GM13976 (cell line): ENCODE measurements at places on chromosomes 2 and 18.

- DNase-seq, result no peak
These were observed 119.9 kb upstream of the PIEZO2 start for GRCh38 chr18:11269257-11269656.

GRCh38 chr18:42533009-42533575 is 578.1 kb downstream of the PIK3C3 start:
- DNase-seq, result no peak

GRCh38 chr2:116088236-116088635 is 1645.8 kb downstream of the DPP10 start:
- no peak for DNase-seq

DNA sequence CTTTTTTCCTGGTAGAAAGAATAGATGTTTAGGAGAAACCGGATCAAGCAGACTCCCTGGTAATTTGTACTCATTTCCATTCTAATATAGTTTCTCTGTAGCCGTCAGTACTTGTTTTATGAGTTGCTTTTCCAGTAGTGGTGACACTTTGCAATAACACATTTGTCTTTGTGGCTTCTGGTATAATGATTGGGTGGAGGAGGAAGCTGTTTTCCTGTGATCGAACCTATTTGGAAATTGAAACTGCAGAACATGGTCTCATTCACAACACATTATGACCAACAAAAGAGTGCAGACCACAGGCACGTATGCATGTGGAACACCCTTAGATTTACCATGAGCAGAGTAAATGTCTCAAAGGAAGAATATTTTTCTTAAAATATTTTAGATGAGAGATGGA is 7.6 kb upstream of the SERPINB12 start:
- DNase-seq, result no peak

DNA sequence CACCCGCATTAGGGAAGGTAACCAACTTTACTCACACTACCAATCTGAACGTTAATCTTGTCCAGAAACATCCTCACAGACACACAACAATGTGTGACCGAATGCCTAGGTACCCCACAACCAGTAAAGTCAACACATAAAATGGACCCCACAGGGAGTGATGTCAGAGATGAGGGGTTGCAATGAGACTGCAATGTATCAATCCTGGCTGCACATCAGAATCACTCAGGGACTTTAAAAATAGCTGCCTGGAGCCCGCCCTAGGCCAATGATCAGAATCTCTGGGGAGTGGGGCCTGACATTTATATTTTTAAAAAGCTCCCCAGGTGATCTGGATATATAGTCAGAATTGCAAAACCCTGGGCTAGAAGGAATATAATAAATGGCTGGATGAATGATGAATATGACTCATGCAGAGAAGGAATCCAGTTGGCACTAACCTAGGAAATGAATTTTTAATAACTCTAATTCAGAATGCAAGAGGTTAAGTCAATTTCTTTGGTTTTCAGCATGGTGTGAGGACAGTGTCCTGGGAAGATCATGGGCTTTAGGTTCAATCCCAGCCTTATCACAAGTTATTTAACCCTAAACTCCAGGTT is 92.8 kb downstream of the COLEC12 start:
- DNase-seq, result no peak

- DNase-seq, result peak; percentile 81
These were observed 901 bp downstream of the ICA1L start for GRCh38 chr2:202870431-202871299.

GRCh38 chr2:36889795-36890194 is 76.5 kb downstream of the STRN start:
- no peak for DNase-seq

- no peak for DNase-seq
These were observed 44.0 kb downstream of the MYL12B start for GRCh38 chr18:3305933-3306332.

DNA sequence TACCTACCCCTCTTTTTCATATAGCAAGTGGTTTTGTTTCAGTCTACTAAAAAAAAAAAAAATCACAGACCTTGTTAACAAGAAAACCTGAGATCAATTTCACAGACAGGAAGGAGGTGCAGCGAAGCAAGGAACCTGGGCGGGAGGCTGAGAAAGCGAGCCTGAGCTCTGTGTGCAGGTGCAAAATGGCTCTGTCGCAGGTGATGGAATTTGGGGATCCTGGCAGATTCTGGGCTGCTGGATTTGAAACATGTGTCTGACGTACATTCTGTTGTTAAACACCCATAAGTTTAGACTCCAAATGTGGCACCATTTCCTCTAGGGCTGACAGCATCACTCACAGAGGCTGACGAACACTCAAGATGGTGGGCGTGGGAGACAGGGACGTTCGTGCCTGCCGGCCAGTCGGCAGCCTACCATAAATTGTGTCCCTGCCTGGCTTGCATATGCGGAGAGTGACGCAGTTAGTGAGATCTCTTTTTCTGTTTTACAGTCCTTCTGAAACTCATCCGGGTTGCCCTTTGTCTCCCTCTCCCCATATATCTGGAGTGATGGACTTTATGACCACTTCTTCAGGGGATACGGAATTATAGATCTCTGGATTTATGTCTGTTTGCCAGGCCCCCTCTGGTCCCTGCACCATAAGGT is 8.8 kb upstream of the DDX1 start:
- no peak for DNase-seq

DNA sequence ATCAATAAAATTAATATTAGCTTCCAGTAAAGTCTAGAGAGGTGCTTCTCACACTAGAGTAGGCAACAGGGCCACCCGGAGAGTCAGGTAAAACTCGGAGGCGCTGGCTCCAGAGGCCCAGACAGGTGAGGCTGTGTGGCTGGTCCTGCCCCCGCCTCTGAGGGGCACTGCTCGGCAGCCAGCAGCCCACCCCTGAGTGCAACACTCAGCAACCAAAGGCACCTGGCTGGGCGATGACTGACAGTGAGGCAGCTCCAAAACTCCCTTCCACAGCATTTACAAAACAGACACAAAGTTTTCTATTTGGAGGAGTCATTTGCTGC is 138.8 kb upstream of the ID2 start:
- no peak for DNase-seq

DNA sequence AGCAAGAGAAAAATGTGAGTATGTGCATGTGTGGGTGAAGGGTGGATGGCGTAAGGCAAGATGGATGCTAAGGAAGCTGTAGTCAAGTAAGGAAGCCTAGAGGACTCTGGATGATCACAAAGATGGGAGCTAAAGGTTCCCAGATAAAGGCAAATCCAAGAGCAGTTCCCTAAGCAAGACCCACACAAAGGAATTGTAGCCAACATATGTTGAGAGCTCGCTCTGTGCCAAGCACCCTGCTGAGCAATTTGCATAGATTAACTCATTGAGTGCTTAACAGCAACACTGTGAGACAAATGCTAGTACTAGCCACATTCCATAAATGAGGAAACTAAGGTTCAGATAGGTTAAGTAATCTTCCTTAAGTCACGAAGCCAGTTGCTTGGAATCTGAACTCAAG is 132.6 kb downstream of the C1D start:
- DNase-seq, result no peak

DNA sequence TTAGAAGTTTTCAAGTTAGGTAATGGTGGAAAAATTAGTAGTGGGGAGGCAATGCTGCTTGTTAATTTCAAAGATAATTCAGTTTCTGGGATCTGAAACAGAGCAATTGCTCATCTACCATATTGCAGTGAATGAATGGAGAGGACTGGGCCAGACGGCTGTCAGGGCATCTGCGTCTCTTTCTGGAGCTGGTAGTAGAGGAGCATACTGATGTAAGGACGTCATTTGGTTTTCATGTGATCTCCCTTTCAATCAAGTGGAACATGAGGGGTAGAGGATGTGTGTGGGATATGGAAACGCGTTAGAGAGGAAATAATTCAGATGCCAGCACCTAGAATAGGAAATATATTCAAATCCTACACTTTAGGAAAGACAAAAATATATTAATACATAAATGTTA is 490.3 kb downstream of the ADCYAP1 start:
- DNase-seq, result no peak

DNA sequence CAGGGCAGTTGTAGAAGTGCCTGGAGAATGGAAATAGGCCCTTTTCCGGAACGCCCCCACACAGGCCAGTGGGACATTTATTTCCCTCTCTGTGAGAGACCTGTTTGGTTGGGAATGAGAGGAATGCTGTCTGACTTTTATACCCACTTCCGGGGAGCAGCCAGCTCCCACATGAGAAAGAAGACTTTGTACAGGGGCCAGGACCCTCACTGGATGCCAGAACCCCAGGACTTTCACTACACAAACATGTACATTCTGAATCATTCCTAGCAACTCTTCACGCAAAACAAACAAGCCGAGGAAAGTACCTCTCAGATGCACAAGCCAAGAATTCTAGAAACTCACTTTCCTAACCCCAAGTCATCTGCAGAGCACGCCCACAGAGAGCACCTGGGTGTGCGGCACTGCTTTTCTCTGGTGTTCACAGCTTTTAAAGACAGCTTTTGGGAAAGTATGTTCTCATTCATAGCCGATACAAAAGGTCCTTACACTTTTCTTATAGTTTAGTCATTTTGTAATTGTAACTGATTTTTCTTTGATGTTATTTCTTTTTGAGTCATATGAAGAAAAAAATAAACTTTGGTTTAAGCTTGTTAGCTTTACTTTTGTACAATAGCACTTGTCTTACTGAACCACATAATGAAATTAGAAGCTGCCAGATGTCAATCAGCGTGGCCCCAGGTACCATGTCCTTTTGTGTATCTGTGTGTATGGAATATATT is 856.1 kb upstream of the ID2 start:
- peak; percentile 72 for DNase-seq

DNA sequence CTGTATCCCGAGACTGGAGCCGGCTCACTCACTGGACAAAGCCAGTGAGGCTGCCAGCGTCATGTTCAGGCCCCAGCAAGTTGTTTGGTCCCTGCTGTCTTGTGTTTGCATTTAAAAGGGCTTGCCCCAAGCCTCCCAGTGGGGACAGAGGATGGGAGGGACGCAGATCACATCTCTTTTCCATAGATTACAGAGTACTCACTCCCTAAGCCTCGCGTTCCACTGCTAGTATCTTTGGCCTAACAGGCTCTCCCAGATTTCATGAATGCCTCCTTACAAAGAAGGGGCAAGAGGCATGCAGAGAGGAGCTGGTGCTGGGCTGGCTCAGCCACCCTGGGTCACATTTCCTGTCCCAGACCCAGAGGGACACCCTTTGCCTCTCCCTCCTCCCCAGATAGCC is 59.1 kb downstream of the CMPK2 start:
- DNase-seq, result no peak

GRCh38 chr2:231129216-231129615 is 4.4 kb upstream of the HTR2B start:
- no peak for DNase-seq

- peak; percentile 19 for DNase-seq
These were observed 981 bp downstream of the ST8SIA3 start for GRCh38 chr18:57353137-57353939.

DNA sequence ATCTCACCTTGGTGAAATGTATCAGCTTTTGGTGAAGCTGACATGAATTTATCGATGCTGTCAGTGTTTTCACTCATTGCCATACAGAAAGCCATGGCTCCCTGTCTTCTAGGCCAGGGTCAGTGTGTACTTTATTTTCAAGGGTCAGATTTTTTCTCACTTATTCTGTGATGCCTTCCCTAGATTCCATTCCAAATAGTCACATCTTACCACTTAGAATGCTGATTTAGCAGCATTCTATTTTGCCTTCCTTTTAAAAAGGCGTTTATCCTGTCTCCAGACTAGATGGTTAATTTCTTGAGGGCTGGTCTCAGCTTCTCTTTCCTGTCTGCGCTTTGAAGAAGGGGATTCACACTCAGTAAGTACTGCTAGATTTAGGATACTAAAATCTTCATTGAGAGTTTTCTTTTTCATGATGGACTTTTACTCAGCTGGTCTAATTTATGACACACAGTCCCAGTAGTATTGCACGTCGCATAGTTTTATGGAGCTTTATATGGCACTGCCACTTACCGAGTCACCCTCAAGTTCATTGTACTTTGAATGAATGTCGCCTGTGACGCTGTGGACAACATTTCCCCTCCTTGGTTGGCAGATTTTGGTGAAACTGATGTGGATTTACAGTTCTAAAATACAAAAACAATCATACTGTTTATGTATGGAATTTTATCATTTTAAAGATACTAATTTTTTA is 194.0 kb downstream of the ZNF407 start:
- no peak for DNase-seq

DNA sequence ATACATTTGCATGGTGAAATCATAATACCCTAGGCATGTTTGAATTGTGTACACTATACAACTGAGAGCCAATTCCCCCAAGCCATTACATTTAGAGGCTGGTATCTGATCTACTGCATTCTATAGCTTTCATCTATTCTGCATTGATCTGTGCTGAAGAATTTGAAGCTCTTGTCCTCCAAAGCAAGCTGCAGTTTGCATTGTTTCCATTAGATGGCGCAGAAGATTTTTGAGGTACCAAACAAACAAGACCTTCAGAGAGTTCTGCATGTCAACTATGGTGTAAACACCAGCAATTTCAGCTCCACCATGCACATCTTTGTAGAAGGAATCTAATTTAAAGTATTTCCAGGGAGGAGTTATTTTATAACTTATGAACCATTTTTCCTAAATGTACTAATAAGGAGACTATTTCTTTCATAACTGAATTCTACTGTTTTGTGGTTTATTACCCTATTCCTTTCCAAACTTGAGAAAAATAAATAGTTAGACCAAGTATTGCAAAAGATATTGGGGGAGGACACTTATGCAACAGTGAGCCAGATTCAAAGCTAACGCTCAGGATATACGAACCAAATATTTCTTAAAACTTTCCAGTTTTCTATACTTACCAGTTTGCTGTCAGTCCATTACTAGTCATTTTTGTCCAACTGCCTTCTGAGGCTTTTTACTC is 761.8 kb upstream of the ACVR2A start:
- peak; percentile 31 for DNase-seq

GRCh38 chr2:176535467-176536113 is 266.3 kb downstream of the MTX2 start:
- DNase-seq, result no peak

GRCh38 chr2:213451542-213452239 is 167.4 kb downstream of the SPAG16 start:
- DNase-seq, result no peak

GRCh38 chr2:99697811-99698568 is 208.2 kb upstream of the REV1 start:
- DNase-seq, result no peak

- DNase-seq, result no peak
These were observed 2.2 kb downstream of the AQP4 start for GRCh38 chr18:26863122-26863879.

- DNase-seq, result no peak
These were observed 203.8 kb downstream of the RDH14 start for GRCh38 chr2:18356676-18357075.

DNA sequence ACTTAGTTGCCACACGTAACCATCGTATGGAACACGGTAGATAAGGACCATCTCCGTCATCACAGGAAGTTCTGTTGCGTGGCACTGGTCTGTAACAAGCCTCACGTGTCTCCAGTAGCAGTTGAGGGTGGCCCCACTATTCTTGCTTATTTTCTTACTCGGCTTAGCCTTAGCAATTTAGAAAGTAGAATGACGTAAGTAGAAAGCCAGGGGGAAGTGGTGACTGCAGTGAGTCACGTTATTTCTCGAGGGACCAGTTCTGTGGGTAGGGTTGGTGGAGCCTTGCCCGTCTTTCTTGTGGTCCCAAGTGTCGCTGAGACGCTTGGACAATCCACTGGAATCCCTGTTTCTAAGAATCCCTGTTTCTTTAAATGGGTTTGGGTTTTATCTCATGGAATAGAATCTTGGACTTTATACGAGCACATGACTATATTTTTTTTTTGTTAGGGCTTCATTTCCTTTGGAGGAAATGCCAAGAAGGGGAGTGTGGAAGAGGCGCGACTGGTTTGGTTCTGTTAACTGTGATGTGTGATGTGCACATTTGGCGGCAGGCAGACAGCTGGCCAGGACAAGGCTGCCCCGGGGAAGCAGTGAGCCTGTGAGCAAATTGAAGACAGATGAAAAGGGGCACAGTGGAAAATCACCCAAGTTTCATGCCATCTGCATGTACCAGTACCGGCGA is 96.2 kb downstream of the CABLES1 start:
- peak; percentile 85 for DNase-seq
